ENCODE measurements at places on chromosomes 11 and 22. TPM values are rescaled to one million over a fixed set of nuclear protein-coding genes. Genes with fewer than 3 reads are reported as not detected.
A peak's percentile ranks its signal among the peaks of the same experiment; 100 is the strongest.

SAMM50 gene
- 74.1 TPM for total RNA-seq

DNA sequence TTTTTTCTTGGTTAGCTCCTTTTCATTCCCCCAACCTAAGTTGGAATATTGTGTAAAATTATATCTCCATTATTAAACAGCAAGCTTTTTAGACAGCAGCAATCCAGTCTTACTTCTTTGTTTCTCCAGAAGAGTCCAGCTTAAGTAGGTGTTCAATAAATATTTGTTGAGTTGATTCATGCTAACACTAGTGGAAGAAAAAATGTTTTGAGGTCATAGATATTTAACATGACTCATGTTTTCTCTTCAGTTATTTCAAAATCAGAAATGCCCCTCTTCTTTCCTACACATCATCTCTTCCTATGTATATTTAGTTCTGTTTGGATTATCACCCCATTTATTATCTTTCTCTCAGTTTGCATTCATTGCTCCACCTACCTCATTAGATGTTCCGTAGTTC, 20.3 kb downstream of the CCDC83 start:
- no peak for DNase-seq

DNA sequence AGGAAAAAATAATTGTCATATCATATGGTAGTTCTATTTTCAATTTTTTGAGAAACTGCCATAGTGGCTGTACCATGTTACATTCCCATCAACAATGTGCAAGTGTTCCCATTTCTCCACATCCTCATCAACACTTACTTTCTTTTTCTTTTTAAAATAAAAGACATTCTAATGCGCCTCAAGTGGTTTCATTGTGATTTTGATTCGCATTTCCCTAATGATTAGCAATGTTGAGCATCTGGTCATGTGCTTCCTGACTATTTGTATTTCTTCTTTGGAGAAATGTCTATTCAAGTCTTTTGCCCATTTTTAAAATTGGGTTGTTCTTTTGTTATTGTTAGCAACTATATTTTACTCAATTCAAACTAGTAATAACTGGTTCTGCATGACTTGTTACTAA, 8.4 kb downstream of the MCHR1 start:
- DNase-seq: no peak

DNA sequence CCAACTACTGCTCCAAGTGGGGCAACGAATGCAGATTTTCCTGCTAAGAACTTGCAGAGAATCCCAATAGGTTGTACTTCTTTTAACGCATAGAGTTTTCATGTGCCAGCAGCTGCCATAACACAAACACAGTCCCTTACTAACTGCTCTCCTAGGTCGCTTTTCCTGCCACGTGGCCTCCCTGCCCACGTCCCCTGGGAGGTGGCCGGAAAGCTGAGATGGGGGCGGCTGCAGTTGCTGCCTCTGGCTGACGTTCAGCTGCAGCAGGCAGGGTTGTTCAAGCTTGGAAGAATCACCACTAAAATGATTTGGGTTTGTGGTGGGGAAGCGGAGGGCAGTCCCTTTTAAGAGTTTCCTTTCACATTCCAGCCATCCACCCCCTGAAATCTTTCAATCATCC, 39.3 kb downstream of the ZNF202 start:
- no peak for DNase-seq

GRCh38 chr11:19905280-19905853, 192.7 kb downstream of the NAV2 start:
- no peak for DNase-seq

DNA sequence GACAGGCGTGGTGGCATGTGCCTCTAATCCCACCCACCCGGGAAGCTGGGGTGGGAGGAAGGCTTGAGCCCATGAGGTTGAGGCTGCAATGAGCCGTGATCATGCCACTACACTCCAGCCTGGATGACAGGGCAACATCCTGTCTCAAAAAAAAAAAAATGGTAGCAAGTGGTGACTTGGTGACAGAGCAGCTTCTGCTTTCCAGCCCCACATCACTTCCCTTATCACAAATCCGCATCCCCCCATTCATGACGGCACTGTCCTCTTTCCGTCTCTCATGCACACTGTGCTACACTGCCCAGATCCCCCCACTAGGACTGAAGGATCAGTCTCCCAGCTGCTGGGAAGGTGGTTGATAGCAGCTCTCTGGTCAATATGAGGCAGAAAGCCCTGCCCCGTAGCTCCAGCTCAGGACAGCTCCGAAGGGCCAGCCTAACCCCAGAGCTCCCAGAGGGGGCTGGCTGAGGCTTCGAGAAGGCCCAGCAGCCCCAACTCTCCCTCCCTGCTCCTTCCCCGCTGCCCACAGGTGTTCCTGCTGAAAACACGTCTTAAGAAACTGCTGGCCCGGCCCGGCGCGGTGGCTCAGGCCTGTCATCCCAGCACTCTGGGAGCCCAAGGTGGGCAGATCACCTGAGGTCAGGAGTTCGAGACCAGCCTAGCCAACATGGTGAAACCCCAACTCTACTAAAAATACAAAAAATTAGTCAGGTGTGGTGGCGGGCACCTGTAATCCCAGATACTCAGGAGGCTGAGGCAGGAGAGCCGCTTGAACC, 15.9 kb downstream of the PGA5 start:
- no peak for DNase-seq

DNA sequence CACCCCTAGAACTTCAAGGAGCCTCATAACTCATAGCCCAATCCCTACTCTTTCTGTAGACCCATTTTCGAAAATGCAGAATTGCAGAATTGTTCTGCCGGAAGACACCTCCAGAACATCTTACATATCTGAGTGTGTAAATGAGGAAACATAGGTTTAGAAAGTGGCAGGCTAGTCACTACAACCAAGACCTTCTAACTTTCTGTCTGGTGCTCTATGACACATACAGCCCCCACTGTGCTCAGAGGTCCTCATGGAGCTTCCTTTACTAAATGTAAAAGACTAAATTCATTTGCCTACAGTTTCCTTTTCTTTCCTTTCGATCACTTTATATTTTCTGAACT, 132.1 kb upstream of the DDI1 start:
- DNase-seq: no peak

SCGB1D2 gene
- total RNA-seq: not detected

DNA sequence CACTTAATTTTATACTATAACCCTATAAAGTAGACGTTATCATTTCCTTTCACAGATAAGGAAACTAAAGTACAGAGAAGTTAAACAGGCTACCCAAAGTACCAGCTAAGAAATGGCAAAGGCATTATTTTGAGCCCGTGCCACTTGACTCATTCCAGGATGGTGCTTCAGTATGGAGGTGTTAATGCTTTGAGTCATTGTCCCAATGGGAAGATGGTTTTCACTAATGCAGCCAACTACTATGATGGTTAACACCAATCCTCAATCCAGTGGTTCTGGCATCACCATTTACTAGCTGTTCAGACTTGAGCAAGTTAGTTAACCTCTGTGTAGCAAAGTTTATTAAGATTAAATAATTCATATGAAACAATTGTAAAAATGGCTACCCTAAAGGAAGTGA, 123.1 kb upstream of the SLC5A12 start:
- DNase-seq: no peak

DNA sequence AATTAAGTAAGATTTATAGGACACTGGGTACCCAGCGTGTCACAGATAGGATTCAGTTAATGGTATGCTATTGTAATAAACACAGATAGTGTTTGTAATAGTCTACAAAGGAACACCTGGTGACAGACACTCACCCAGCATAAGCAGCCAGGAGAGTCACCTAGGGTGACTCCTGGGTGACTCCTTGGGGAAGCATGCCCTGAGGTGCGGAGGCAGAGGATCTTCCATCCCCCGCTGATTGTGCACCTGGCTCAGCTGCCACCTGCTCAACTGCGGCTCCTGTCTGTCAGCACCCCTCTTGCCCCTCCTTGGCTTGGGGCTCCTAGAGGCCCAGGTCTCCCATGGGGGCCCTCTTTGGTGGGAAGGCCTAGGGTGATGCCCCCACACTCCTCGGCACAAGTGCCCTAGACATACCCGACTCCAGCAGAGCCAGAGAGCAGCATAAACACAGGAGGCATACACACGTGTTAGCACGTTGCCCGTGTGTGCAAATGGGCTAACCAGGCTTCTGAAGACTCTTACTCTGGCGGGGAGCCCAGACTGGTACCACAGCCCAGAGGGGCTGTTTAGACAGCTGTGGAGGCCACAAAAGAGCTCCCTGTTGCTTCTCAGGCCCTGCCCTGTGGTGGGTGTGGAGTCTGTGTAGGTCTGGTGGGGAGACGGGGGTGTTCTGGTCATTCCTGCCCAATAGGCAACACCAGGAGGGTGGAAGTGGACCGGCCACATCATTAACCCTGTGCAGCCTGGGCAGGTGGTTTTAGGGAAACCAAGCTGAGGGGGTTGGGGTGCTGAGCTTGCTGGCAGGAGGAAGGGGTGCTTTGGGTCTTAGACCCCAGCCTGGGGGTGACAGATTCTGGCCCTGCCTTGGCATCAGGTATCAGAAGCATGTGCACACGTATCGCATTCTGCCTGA, 3.0 kb downstream of the INPPL1 start:
- no peak for DNase-seq

FGF19 gene
- total RNA-seq: not detected

C11orf87 gene
- not detected for total RNA-seq

DNA sequence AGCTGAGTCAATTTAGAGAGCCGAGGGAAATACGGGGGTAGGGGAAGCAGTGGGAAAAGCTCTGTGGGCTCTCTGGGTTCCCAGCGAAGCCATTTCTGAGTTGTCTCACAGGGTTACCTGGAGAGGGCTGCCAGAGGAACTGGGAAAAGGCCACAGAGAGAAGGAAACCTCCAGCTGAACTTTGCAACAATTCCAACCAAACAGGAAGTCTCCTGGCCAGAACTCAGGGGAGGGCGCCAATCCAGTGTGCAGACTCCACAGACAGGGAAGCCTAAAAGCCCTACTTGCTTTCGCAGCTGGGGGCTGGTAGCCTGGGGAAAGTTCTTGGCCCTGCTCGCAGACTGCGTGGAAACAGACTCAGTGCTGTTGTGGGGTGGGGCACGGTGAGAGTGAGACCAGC, 23.1 kb upstream of the GNAZ start:
- no peak for DNase-seq

DNA sequence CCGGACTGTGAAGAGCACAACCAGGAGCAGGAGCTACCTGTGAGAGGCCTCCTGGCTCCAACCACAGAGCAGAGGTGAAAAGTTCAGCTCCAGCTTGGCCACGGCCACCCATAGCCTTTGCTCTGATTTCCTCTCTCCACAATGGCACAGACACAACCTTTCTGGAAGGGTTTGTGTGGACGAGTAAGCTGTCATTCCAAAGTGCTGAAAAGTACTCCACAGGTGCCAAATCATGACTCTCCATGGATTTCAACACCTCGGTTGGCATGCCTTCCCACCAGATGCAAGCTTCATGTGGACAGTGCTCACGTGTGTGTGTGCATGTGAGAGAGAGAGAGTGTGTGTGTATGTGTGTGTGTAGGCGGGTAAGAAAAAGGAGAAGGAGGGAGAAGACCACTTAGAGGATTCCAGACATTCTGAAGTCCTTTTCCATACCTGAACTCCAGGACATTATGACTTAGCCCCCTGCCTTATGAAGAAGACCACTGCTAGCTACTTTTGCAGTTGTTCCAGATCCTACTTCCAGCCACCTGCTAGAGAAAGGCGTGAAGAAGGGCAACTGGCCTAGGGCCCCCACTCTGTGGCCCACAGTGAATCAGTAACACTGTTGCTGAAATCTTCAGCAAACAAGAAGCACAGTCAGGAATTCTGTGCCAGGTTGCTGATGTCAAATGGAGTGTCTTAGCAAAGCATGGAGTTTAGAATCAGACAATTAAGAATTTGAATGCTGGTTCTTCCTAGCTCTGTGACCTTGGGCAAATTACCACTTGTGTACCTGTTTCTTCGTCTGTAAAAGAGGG, 13.9 kb upstream of the NAV2 start:
- peak; percentile 88 for DNase-seq

All from gastrocnemius medialis (tissue), 4 donors.